ENCODE measurements at places on chromosomes 3 and 15.
A peak's percentile ranks its signal among the peaks of the same experiment; 100 is the strongest.

DNA sequence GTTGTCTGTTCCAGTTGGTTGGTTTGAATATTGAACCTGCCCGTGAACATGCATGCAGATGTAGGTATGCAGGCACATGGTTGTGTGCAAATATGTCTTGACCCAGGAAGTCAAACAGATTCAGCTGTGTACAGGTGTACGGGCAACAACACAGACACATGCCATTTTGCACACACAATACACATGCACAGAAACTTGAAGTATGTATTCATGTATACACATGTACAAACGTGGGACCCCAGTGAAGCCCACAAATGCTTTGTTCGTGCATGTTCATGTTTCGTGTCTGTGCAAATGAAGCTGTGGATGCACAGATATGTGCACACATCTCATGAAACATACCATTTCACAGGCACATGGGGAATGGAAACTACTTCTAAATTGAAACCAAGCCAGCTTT is 30.7 kb downstream of the IDH3A start:
- no peak for DNase-seq

DNA sequence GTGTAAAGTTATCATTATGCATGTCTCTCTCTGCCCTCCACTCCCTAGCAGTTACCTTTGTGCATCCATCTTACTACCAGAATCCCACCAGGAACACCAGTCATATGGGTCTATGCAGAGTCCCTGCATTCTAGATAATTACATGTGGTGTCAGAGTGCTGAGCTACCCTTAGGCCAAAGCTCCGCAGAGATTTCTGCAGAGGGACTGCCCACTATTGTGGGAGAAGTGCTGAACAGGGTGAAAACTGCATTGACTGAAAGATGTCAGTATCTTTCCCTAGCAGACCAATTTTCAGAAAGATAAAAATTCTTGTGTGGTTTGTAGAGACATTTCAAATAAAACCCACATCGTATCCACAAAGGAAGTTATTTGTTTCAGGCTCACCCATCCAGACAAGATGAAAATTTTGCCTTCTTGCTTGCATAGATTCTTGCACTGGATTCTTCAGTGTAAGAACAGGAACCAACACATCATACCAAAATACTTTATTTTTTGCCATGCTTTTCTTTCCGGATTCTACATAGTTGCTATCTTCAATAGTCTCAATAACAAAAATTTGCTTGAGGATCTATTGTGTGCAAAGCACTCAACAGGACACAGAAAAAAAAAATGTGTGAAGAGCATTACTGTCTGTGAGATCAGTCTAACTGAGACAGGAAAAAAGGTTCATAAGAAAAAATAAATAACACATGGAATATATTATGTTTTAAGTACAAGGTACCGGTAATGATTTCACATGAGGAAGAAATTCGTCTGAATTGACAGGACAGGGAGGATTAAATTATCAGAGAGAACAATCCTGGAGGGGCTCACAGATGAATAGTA is 32.0 kb upstream of the CCDC80 start:
- no peak for DNase-seq

DNA sequence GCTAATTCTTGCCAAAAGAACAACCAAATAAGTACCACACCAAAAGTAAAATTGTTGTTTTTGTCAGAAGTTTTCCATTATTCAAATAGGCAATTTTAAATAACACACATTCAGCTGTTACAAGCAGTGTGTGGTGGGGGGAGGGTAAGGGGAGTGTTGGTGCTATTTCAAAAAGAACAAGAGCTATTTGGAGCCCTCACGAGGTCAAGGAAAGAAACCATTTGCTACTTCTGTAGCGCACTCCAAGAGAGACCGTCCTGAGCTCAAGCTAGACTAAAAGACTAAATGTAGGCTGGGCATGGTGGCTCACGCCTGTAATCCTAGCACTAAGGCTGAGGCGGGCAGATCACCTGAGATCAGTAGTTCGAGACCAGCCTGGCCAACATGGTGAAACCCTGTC is 21.2 kb upstream of the IGF2BP2 start:
- no peak for DNase-seq

- no peak for DNase-seq
Observed at GRCh38 chr3:190825386-190826016, 37.0 kb downstream of the GMNC start.

- no peak for DNase-seq
Observed at GRCh38 chr3:160098261-160098908, 109.8 kb downstream of the IL12A start.

GRCh38 chr3:124748560-124749198 is 18.4 kb downstream of the UMPS start:
- no peak for DNase-seq

GRCh38 chr3:61832375-61833229 is 271.2 kb downstream of the PTPRG start:
- DNase-seq = no peak

DNA sequence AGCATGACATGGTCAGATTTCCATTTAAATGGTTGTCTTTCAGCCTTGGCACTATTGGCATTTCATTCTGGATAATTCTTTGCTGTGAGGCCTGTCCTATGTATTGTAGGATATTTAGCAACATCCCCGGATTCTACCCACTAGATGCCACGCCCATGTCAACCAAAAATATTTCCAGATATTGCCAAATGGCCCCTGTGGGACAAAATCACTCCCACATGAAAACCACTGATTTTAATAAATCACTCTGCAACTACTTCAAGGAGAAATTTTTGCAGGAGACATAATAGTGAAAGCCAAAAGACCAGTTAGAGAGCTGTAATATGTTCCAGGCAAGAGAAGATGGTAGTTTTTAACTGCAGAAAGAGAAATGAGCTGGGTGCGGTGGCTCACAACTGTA is 55.9 kb upstream of the RARB start:
- no peak for DNase-seq

DNA sequence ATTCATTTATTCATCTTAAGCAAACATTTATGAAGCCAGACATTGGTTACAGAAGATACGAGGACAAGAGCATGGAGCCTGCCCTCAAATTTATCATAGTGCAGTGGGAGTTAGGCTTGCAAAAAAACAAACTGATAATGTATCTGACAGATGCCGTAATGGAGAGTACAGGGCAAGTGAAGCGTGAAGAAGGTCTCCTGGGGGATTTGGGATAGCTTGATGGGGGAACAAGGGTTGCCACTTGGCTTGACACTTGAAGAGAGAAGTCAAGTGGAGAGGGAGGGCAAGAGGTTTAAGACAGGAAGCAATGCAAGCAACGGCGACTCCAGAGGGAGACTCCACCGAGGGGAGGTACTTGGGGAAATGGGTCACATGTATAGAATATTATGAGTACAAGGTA is 129.3 kb downstream of the SSR3 start:
- no peak for DNase-seq

GRCh38 chr15:91790836-91791235 is 62.7 kb upstream of the SLCO3A1 start:
- DNase-seq = no peak

- DNase-seq = peak; percentile 65
Observed at GRCh38 chr15:61834076-61834697, 226.1 kb downstream of the VPS13C start.

GRCh38 chr3:139534992-139535879 is 4.3 kb downstream of the RBP1 start:
- DNase-seq = no peak

DNA sequence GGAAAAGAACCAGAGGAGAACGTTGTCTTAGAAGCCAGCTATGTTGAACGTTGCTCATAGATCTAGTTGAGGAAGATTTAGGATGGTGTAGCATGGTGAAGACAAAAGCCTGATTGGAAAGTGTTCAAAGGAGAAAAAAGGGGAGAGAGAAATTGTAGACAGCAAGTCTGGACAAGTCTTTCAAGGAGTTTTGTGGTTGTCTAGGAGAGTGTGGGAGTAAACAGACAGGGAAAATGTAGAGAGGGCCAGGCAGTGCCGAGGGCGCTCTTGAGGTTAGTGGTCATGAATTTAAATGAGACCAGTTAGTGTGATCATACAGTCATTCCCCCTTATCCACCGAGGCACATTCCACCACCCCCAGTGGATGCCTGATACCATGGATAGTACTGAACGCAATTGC is 167.5 kb upstream of the IL12A start:
- DNase-seq = no peak

- DNase-seq = no peak
Observed at GRCh38 chr15:98562331-98562937, 85.9 kb upstream of the IGF1R start.

GRCh38 chr3:49568965-49569364 is 14.7 kb downstream of the BSN start:
- no peak for DNase-seq

DNA sequence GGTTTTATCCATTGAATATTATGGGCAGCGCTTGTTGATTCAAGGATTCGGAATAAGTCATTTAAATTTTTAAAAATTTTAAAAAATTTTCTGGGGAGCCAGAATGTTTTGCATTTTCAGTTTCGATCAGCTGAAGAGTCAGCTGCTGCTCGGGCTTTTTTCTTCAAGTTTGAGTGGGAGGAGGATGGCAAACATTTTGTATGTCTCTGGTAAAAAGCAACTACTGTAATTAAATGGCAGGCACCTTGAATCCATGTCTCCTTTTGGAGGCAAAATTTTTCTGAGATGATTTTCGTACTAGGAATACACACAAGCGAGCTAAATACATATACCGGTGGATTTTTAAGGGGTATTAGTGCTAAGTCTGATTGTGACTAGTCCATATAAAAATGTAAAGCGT is 612 bp downstream of the C3orf38 start:
- DNase-seq = no peak

- no peak for DNase-seq
Observed at GRCh38 chr3:42195879-42196330, 70.1 kb downstream of the CCK start.

DNA sequence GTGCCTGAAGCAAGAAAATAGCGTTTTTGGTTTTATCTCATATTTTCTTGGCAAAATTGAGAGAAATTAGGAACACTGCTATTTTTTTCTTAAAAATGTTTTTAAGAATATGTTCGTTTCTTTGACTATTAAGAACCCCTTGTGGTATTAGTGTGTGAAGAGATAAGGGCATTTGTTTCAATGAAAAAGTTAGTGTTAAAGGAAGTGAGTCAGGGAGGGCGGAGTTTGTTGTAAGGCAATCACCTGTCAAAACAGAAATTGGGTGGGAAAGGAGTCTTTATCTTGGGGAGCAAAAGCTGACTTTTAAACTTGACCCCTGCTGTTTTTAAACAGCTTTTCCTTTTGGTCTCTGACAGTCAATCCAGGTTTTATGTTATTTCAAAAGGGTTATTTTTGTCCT is 4.2 kb downstream of the RAP2B start:
- DNase-seq = no peak

DNA sequence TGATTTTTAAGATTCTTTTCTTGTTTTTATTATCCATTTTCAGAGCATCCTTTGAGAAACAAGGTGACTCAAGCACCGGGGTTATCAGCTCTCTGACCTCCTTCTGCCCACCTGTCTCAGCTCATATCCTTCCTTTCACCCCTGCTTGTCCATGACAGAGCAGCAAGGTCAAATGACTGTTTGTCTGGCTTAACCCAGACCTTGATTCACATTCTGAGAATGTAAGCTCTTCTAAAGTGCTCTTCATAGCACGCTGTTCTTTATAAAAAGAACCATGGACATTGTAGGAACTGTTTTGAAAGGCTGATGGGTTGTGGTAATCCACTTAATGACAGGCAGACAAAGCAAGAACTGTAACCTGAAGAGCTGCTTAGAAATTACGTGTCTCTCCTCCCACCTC is 122.5 kb downstream of the CHST2 start:
- DNase-seq = no peak

DNA sequence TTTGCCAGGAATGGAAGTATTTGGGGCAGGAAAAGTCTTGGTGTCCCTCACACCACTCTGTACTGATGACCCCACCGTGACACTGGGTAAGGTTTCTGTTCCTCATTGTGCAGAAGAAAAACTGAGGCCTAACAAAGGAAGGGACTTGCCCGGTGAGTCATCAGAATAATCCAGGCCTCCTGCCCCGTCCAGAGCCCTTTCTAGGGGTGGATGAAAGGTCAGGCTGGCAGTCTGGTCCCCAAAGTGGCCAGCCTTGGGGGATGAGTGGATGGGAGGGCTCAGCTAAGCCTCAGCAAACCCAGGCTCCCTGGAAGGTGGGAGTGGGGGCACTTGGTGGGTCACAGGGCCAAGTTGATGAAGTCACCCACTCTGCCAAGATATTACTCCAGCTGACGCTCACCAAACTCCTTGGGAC is 2.3 kb upstream of the DNAH1 start:
- no peak for DNase-seq

All from stimulated activated CD8-positive, alpha-beta memory T cell treated with anti-CD3 and anti-CD28 coated beads, Interleukin-4, amount 100 ng/mL, for 24 hours (primary cell).